ENCODE measurements at places on chromosomes 7 and 10. TPM values are rescaled to one million over a fixed set of nuclear protein-coding genes. Genes with fewer than 3 reads are reported as not detected.

Gene CHRM2
- total RNA-seq = 40.9 TPM

Gene ITPRID1
- not detected for total RNA-seq

Gene C10orf67
- total RNA-seq = 0.11 TPM

Gene EN2
- not detected for total RNA-seq

Gene MSMB
- not detected for total RNA-seq

Gene UBTD1
- total RNA-seq = 9.1 TPM

GRCh38 chr7:95276114-95276513 lies 48.2 kb downstream of the PON1 start:
- H3K4me3 ChIP-seq = no peak overlapping the region
- no peaks in the 10 kb centered on the region for H3K27me3 ChIP-seq
- H3K36me3 ChIP-seq = peaks cover 16% of the 10 kb centered on the region
- no peak overlapping the region for H3K27ac ChIP-seq
- H3K4me1 ChIP-seq = no peaks in the 10 kb centered on the region

GRCh38 chr10:126204320-126204719 lies 184.0 kb downstream of the ADAM12 start:
- H3K4me3 ChIP-seq = no peak overlapping the region
- H3K27me3 ChIP-seq = peaks cover 10% of the 10 kb centered on the region
- H3K4me1 ChIP-seq = peaks cover 28% of the 10 kb centered on the region
- H3K27ac ChIP-seq = no peak overlapping the region
- no peak for DNase-seq

DNA sequence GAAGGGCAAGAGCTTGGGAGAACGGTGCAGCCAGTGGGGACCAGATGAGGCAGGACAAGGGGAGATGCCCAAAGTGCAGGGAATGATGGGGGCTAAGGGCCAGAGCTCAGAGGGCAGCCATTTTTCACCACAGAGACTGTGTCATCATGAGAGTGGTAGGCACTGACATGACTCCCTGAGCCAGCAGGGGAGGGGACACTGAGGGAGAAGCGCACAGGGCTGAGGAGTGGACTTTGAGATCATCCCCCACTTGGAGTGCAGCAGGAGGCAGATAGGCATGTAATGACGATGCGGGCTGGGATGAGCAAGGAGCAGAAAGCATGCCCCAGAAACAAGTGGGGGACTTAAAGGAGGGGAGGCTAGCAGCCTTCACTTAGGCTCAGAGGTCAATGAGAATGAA lies 5.2 kb upstream of the SMKR1 start:
- H3K27me3 ChIP-seq = peaks cover 19% of the 10 kb centered on the region
- H3K36me3 ChIP-seq = no peaks in the 10 kb centered on the region
- H3K4me3 ChIP-seq = no peak overlapping the region

DNA sequence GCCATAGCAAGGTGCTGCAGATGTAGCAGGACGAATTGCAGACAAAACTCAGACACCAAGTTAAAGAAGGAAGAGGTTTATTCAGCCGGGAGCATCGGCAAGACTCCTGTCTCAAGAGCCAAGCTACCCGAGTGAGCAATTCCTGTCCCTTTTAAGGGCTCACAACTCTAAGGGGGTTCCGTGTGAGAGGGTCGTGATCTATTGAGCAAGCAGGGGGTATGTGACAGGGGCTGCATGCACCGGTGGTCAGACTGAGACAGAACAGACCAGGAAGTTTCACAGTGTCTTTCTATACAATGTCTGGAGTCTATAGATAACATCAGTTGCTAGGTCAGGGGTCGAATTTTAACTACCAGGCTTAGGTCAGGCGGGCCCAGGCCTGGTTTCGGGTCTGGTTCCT lies 222.0 kb upstream of the C7orf33 start:
- H3K27ac ChIP-seq = no peak overlapping the region
- no peaks in the 10 kb centered on the region for H3K27me3 ChIP-seq
- H3K4me1 ChIP-seq = no peaks in the 10 kb centered on the region
- DNase-seq = no peak
- no peaks in the 10 kb centered on the region for H3K36me3 ChIP-seq

DNA sequence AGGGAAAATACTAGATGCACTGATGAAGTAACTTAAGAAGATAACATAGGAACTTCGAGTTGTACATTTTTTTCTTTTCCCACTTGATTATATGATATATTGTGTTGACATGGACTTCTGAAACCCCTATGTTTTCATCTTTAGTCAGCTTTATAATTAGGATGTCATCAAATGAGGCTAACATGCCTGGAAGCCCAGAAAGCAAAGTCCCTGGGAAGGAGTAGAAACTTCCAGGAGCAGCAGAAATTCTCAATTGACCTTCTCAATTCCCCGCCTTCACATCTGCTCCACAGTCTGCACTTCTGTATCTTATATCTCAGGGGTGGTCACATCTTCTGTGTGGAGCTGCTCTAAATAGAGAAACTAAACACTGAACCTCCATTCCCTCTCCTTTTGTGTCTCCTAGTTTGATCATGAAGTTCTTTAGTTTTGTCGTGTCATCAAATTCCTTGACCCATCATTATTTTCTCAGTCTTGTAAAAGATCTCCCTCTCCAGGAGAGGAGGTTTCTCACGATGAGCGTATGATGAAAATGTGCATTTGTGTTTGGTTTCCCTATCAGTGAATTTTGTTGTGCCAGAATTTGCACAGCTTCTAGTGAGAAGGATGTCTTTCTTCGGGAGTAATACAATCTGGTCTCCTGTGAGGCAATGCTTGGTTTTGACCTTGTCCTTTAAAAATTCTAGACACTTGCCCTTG lies 303.3 kb downstream of the SUGCT start:
- peaks cover 15% of the 10 kb centered on the region for H3K4me1 ChIP-seq
- H3K4me3 ChIP-seq = no peak overlapping the region
- peaks cover 13% of the 10 kb centered on the region for H3K36me3 ChIP-seq
- peak overlapping the region; percentile 35 for H3K27ac ChIP-seq

- no peak for DNase-seq
- H3K27ac ChIP-seq = no peak overlapping the region
- H3K27me3 ChIP-seq = peaks cover 16% of the 10 kb centered on the region
- no peaks in the 10 kb centered on the region for H3K36me3 ChIP-seq
Measured at GRCh38 chr10:12600652-12601051, 251.3 kb downstream of the CAMK1D start.

Measured in mesothelial cell of epicardium (in vitro differentiated cells).